Activated CD8-positive, alpha-beta memory T cell treated with anti-CD3 and anti-CD28 coated beads for 36 hours (primary cell): ENCODE measurements at places on chromosomes 12 and 14. TPM values are rescaled to one million over a fixed set of nuclear protein-coding genes. Genes with fewer than 3 reads are reported as not detected.

Gene CNTN1
- not detected for total RNA-seq

Gene PTPRB
- not detected for total RNA-seq

Gene ACOT4
- total RNA-seq, result 4.5 TPM

Gene OAS1
- 5.1 TPM for total RNA-seq

Gene CCDC38
- 0.25 TPM for total RNA-seq

Gene RTN1
- total RNA-seq, result not detected

Gene CLIP1
- total RNA-seq, result 47.2 TPM

Gene CSRP2
- total RNA-seq, result 0.27 TPM

Gene HDAC7
- 225 TPM for total RNA-seq

Gene SERPINA4
- total RNA-seq, result not detected

Gene PRR4
- total RNA-seq, result 0.80 TPM

Gene P2RX2
- not detected for total RNA-seq

Gene KRT83
- not detected for total RNA-seq

Gene ATP5F1B
- total RNA-seq, result 972 TPM

Gene GPR162
- 0.21 TPM for total RNA-seq

Gene TTC9
- total RNA-seq, result 5.7 TPM

Gene KRT77
- not detected for total RNA-seq

Gene RERG
- not detected for total RNA-seq

Gene SERPINA9
- not detected for total RNA-seq

Gene GUCY2C
- total RNA-seq, result not detected

Gene HOTAIR
- total RNA-seq, result not detected

Gene ADAM21
- total RNA-seq, result 0.15 TPM

Gene C12orf50
- 0.10 TPM for total RNA-seq

Gene OR4Q3
- not detected for total RNA-seq

Gene SLC17A8
- total RNA-seq, result not detected

Gene STAT6
- 260 TPM for total RNA-seq

Gene SIX1
- not detected for total RNA-seq

Gene MYH6
- not detected for total RNA-seq

Gene KRT4
- not detected for total RNA-seq

Gene MIPOL1
- total RNA-seq, result not detected

Gene B3GNT4
- 0.63 TPM for total RNA-seq

Gene STYK1
- 1.2 TPM for total RNA-seq

Gene SLC25A47
- not detected for total RNA-seq

Gene TMTC2
- 2.2 TPM for total RNA-seq

Gene LMO3
- not detected for total RNA-seq

Gene DBX2
- not detected for total RNA-seq

Gene KANSL2
- 57.2 TPM for total RNA-seq

Gene KCNC2
- total RNA-seq, result not detected

Gene ATG101
- total RNA-seq, result 50.0 TPM

Gene ACTR10
- total RNA-seq, result 35.2 TPM

Gene OAS2
- total RNA-seq, result 51.9 TPM

Gene EEF1AKMT3
- 5.0 TPM for total RNA-seq

Gene TECPR2
- 9.7 TPM for total RNA-seq

Gene LRRC43
- not detected for total RNA-seq

Gene PPFIBP1
- total RNA-seq, result 10.6 TPM

Gene TAS2R7
- not detected for total RNA-seq

Gene AICDA
- total RNA-seq, result not detected

Gene PPP1R3E
- total RNA-seq, result 16.2 TPM

Gene SDR9C7
- not detected for total RNA-seq

Gene KERA
- total RNA-seq, result not detected

Gene GPX2
- not detected for total RNA-seq

Gene KRT6C
- total RNA-seq, result not detected

Gene PIWIL1
- total RNA-seq, result not detected
